ENCODE measurements at places on chromosomes 5 and 9.

- no peak for DNase-seq
Observed at GRCh38 chr5:111749303-111750026, 7.5 kb downstream of the NREP start.

DNA sequence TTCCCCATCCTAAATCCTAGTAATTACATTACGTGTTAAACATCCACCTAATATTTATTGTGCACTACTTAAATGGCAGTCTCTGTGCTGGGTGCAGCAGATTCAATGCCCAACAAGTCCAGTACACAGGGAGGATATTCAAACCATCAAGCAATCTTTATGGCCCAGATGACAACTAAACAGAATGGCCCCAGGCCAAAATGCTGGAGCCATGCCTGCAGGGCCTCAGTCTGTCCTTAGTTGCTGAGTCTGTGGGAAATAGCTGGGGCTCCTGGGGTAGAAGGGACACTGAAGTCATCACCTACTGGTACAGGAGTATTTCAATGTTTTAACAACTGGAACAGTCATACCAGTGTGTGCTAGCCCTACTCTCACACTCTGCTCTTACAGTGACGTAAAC lies 153.5 kb downstream of the ZNF608 start:
- DNase-seq: no peak

DNA sequence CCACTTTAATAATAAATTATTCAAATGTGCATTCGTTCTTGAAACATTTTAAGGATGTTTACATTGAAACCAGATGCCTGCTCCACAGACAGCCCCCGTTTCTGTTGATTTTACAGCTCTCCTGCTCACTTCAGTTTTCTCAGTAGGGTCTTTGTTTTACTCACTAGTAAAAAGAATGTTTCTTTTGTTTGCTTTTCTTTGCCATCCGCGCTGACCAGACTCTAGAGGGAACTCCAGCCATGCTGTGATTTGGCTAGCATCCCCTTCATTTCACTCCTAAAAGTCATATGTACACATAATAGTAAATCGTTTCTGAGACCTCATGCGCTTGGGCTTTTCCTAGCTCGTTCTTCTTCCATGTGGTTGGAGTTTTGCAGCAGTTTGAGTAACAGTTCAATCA lies 28.7 kb upstream of the PALM2AKAP2 start:
- DNase-seq: no peak

GRCh38 chr5:148151872-148152271 lies 16.5 kb upstream of the SPINK14 start:
- no peak for DNase-seq

- DNase-seq: peak; percentile 90
Observed at GRCh38 chr5:124649491-124650146, 96.8 kb downstream of the ZNF608 start.

DNA sequence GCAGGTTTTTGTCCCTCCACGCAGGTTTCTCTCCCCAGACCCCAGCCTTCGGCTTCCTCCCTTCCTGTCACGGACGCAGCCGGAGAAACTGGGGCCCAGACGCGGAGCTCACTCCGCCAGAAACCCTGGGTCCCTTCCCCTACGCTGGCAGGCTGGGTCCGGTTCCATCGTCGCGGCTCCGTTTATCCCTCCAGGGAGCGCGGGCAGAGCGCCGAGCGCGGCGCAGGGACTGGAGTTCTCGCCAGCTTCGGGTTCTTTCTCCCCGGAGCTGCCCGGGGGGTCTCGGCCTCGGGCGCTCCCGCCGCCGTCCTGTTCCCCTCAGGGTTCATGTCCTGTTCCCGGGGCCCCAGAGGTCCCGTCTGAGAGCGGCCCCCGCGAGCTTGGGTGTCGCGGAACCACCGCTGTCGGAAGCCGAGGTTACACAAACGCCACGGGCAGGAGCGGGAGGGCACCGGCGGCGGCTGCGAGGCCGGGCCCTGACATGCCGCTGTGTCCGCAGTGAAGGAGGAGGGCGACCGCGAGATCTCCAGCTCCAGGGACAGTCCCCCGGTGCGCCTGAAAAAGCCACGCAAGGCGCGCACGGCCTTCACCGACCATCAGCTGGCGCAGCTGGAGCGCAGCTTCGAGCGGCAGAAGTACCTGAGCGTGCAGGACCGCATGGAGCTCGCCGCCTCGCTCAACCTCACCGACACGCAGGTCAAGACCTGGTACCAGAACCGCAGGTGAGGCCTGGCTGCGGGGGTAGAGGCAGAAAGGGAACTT lies 4.6 kb downstream of the BARHL1 start:
- DNase-seq: no peak

DNA sequence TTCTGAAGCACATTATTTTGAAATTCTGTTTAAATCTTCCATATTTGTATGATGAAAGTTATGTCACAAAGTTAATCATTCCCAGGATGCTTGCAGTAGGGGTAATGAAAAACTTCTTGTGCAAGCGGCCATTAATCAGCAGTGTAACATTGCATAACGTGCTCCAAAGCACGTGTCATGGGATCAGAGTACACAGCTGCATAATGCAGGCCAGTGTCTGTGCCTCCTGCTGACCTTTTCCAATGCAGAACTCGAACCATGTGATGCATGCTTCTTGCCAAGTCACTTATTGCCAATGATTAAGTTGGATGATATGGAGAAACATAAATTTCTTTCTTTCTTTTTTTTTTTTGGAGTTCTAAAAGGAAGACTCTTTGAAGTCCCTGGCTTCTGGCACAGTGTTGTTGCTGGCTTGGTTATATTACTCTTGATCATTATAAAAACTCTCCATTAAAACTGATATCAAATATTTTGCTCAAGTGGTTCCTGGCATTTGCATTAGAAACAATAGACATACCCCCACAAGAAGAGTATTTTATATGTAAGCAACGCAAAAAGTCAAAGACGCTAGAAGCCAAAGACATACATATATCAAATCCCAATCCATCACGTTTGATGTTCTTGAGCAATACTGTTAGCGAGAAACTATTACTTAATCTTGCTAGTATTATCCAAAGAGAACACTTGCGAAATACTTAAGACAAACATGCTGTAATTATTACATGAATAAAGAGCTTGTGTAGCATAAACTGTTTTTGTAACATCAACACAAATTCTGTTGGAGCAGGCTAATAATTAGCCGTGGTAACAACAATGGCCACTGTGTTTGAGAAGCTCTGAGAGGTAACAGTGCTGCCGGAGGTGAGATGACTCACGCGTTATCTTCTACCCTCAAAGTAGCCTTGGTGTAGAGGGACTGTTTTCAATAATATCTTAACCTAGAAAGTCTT lies 164.2 kb downstream of the AUH start:
- DNase-seq: peak; percentile 97

GRCh38 chr9:125517577-125517976 lies 189.4 kb downstream of the MAPKAP1 start:
- no peak for DNase-seq

DNA sequence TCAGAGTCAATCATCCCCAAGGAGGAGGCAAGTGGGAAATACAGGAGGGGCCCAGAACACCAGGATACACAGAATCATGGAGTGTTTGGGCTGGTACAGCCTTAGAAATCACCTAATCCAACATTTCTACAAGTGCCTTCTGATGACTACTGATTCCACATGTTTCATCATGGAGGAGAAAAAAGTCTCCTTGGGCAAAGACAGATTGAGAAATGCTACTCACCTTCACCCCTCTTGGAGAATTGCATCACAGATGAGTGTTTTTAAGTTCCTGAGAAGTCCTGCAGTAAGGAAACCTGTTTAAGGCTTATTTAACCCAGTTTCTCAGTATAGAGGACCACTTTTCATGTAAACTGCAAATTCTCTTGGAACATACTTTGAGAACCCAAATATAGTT lies 2.2 kb upstream of the SLIT3 start:
- no peak for DNase-seq

GRCh38 chr9:100219347-100219746 lies 120.3 kb downstream of the INVS start:
- no peak for DNase-seq

Measured in fibroblast of skin of left biceps (primary cell).